ENCODE measurements at places on chromosomes 12 and 14.

GRCh38 chr12:92462527-92462926, 240.3 kb upstream of the PLEKHG7 start:
- DNase-seq: no peak

DNA sequence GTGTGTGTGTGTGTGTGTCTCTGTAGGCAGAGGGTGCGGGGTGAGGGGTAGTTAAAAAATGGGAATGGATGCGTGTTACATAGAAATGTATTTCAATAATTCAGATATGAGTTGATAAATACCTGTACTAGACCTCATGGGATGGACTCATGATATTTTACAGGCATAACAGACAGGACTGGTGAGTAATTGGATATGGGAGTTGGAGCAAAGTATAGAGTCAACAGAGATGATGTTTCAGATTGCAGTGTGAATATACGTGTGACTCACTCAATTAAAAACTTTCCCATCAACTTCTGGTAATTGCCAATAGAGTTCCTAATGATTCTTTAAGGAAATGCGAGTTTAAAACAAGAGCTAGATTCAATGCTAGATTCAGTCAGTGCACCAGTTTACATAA, 711.9 kb downstream of the C12orf50 start:
- DNase-seq: no peak

DNA sequence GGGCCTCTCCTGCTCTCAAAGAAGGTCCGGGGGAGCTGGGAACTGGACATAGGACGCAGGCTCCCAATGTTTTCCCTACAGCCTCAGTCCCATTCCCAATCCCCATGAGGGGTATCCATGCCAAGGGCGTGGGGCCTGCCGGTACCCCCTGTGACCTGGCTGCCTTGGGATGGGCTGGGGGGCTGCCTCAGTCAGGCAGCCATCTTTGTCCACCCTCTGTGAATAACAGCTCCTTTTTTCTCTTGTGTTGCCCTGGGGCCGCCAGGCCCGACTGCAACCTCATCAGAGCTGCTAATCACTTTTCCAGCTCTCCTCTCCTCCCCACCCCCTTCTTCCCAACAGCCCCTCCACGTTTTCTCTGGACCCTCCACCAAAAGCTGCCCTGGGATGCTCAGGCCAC, 11.2 kb downstream of the FIGNL2 start:
- DNase-seq: no peak

GRCh38 chr12:107783406-107784376, 9.2 kb downstream of the ASCL4 start:
- DNase-seq: no peak

DNA sequence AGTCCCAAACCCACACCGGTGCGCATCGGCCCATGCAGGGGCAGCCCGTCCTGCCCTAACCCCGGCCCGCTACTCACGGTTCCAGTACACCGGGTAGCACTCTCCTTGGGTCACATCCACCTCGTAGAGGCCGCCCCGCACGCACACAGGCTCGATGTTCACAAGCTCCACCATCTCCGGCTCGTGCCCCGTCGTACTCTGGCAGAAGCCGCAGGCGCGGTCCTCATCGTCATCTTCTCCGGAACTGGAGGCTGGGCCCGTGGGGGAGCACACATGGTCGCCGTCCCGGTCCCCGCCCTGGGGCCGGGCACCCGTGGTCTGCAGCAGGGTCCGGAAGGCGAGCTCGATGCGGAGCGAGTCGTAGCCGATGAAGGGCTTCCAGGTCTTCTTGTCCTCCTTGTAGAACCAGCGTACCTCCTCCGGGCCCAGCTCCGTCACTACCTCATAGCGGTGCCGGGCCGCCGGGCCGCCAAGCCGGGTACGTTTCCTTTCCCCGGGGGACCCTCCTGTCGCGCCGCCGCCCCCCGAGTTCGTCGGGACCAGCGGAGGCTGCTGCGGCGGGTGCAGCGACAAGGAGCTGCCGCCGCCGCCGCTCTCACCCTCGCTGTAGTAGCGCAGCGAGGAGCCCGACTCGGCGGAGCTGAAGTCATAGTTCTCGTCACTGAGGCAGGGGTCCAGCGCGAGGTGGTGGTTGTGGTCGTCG, 788 bp downstream of the DDHD1 start:
- peak; percentile 57 for DNase-seq

Data from EL (cell line).